Stimulated activated naive B cell treated with anti-CD40 and anti-IgM and Interleukin-4, amounts not matched to agents 10 μg/mL and 1 μg/mL and 100 μg/mL, for 72 hours (primary cell): ENCODE measurements at places on chromosomes 5 and 9.
A peak's percentile ranks its signal among the peaks of the same experiment; 100 is the strongest.

GRCh38 chr9:124257070-124257843, 492 bp upstream of the NEK6 start:
- H3K4me1 ChIP-seq, result peaks cover 91% of the 10 kb centered on the region
- peak overlapping the region; percentile 96 for H3K27ac ChIP-seq
- H3K36me3 ChIP-seq, result peaks cover 7% of the 10 kb centered on the region
- peak overlapping the region; percentile 92 for H3K4me3 ChIP-seq
- H3K27me3 ChIP-seq, result no peaks in the 10 kb centered on the region

DNA sequence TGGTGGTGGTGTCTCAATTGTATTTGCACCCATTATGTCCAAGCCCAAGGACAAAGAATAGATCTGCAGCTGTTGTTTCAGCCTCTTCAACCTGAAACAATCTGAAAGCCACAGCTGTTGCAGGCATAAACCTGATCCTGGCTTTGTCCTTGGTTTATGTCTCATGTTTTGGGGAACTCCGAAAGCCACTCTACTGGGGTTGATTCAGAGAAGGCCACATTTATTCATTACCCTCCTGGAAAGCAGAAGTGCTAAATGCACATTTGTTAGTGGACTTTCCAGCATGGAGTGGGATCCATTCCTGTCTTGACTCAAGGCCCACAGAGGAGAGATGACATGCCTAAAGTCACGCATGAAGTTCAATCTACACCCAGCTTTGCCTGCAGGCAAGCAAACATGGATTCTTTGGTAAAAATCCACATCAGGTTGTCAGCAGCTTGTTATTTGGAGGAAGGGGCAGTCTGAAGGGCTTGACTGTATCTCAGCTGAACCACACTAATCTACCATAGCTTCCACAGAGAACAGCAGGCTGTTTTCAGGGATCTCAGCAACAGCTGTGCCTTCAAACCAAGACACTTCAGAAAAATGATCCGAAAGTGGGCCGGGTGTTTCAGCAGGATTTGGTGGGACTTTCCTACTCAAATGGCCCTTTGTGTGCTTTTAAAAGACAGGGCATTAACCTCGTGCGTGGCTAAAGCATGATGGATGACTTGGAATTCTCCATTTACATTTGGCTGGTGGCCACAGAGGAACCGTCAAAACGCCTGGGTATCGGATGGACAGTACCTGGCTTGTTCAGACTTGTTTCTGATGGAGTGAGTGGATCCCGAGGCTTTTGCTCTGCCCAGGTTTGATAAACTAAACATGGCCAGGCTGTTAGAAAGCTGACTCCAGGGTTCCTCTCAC, 36.2 kb upstream of the ADAM19 start:
- no peaks in the 10 kb centered on the region for H3K36me3 ChIP-seq
- no peak overlapping the region for H3K4me3 ChIP-seq
- H3K27ac ChIP-seq, result peak overlapping the region; percentile 26
- peak; percentile 68 for DNase-seq

DNA sequence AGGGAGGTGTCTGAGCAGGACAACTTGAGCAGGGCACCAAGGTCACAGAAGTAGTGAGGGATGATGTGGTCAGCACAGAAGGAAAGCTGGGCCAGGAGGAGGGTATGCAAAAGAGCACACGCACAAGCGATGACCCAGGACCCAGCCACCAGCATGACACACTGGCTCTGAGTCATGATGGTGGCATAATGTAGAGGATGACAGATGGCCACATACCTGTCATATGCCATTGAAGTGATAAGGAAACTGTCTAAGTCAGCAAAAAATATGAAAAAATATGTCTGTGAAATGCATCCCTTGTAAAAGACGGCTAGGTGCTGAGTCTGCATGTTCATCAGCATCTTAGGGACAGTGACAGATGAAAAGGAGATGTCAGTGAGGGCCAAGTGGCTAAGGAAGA, 380 bp downstream of the OR1J1 start:
- H3K27me3 ChIP-seq, result peaks cover 29% of the 10 kb centered on the region
- no peak for DNase-seq
- no peaks in the 10 kb centered on the region for H3K36me3 ChIP-seq
- no peak overlapping the region for H3K27ac ChIP-seq

- peaks cover 69% of the 10 kb centered on the region for H3K4me1 ChIP-seq
- no peak overlapping the region for H3K4me3 ChIP-seq
- H3K27me3 ChIP-seq, result no peaks in the 10 kb centered on the region
- peaks cover 10% of the 10 kb centered on the region for H3K36me3 ChIP-seq
Measured at GRCh38 chr5:119302916-119303897, 52.6 kb upstream of the TNFAIP8 start.

GRCh38 chr5:121725450-121725849, 126.2 kb upstream of the FTMT start:
- no peak overlapping the region for H3K27ac ChIP-seq
- no peak overlapping the region for H3K4me3 ChIP-seq
- no peaks in the 10 kb centered on the region for H3K4me1 ChIP-seq
- no peak for DNase-seq
- no peaks in the 10 kb centered on the region for H3K36me3 ChIP-seq

DNA sequence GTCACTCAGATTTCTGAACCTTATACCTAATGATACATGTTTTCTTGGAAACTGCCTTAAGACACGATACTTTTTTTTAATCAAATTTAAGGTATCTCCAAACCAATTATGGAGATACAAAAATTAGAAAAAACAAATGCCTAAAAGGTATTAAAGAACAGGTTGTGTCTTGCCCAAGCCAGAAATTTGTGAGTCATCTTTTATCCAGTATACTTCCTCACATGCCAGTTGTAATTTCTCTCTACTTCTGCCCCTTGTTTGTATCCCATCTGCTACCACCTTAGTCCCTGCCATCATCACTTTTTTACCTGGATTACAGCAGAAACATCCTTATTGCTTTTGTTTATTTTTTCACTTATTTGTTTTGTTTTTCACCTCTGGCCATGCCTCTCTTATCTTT, 571.2 kb upstream of the DAB2 start:
- H3K27me3 ChIP-seq, result peaks cover 14% of the 10 kb centered on the region
- DNase-seq, result no peak
- H3K36me3 ChIP-seq, result no peaks in the 10 kb centered on the region
- H3K4me3 ChIP-seq, result no peak overlapping the region
- H3K27ac ChIP-seq, result no peak overlapping the region
- H3K4me1 ChIP-seq, result peaks cover 3% of the 10 kb centered on the region

DNA sequence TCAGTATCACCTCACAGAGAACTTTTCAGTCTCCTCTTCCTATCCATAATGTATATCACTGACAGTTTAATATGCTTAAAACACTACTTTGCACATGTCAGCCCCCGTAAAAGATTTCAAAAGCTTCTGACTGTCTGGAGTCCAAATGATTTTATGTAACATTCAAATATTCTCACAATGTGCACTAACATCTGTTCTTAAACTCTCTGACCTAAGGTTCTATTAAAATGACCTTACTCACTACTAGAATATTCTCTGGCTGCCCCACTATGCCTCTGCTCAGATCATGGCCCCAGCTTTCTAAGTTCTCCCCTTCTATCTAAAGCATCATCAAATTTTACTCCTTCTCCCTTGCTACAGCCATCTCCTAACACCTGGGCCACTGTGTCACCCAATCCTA, 52.5 kb downstream of the AP3B1 start:
- H3K27ac ChIP-seq, result no peak overlapping the region
- H3K27me3 ChIP-seq, result no peaks in the 10 kb centered on the region
- H3K36me3 ChIP-seq, result peaks cover 18% of the 10 kb centered on the region
- no peak overlapping the region for H3K4me3 ChIP-seq
- no peak for DNase-seq
- H3K4me1 ChIP-seq, result no peaks in the 10 kb centered on the region

DNA sequence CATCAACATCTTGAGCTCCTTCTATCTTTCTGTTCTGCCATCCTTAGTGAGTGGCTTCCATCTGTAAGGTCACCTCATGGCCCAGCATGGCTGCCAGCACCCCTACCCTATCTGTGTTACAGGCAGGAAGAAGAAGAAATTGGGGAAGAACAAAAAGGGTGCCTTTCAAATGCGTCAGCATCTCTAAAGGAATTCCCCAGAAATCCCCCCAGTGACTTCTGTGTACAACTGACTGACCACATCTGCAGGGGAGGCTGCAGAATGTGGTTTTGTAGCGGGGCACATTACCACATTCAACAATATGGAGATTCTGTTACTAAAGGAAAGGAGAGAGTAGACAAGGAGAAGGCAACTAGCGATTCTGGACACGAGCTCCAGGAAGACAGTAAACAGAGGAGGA, 40.1 kb downstream of the ALG2 start:
- peak; percentile 89 for DNase-seq
- peaks cover 8% of the 10 kb centered on the region for H3K36me3 ChIP-seq
- H3K4me3 ChIP-seq, result peak overlapping the region; percentile 58
- H3K27ac ChIP-seq, result peak overlapping the region; percentile 100

GRCh38 chr5:59792983-59793585, 100.4 kb downstream of the PDE4D start:
- H3K27ac ChIP-seq, result no peak overlapping the region
- H3K4me1 ChIP-seq, result peaks cover 54% of the 10 kb centered on the region
- DNase-seq, result no peak
- H3K36me3 ChIP-seq, result no peaks in the 10 kb centered on the region
- no peak overlapping the region for H3K4me3 ChIP-seq

DNA sequence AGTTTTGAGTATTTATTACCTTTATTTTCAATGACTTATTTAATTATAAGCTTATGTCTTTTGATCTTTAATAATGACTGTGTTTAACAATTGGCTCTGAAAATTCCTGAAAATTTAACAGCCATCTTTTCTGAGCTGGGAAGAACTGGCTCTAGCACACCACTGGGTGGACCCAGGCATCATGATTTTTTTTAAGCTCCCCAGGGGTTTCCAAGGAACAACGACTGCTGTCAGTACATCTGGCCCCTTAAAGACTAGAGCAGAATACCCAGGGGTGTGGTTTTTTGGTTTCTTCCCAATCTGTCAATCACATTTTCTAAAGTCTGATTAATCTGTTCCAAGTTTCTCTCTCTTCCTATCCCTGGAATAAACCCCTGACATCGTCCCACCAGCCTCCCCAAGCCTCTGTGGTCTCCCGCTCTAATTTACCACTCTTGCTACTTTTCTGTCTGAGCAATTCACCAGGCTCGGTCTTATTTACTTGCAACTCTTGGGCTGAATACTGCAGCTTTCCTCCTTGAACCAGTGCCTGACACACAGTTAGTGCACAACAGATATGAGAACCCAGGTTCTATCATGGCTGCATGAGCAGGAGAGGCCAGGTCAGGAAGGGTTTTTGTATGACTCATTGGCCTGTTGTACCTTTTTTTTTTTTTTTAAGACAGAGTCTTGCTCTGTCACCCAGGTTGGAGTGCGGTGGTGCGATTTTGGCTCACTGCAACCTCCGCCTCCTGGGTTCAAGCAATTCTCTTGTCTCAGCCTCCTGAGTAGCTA, 321.9 kb downstream of the ZSWIM6 start:
- no peaks in the 10 kb centered on the region for H3K36me3 ChIP-seq
- H3K4me1 ChIP-seq, result peaks cover 8% of the 10 kb centered on the region
- no peak for DNase-seq
- peaks cover 20% of the 10 kb centered on the region for H3K27me3 ChIP-seq
- H3K27ac ChIP-seq, result no peak overlapping the region

DNA sequence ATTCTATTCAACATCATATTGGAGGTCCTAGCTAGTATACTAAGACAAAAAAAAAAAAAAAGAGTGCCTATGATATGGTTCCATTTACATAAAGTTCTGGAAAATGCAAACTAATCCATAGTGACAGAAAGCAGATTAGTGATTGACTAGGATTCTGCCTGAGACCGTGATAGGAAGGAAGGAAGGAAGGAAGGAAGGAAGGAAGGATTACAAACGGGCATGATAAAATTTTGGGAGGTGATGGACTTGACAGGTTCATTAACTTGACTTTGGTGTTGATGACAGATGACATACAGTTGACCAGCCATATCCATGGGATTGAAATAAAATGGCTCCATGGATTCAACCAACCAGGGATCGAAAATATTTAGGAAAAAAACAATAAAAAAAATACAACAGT, 79.1 kb upstream of the MAN2A1 start:
- no peaks in the 10 kb centered on the region for H3K36me3 ChIP-seq
- no peak overlapping the region for H3K27ac ChIP-seq
- DNase-seq, result no peak
- H3K4me1 ChIP-seq, result no peaks in the 10 kb centered on the region

- H3K36me3 ChIP-seq, result peaks cover 37% of the 10 kb centered on the region
- H3K4me3 ChIP-seq, result no peak overlapping the region
- peaks cover 11% of the 10 kb centered on the region for H3K27me3 ChIP-seq
- no peak for DNase-seq
- H3K27ac ChIP-seq, result no peak overlapping the region
Measured at GRCh38 chr9:114476891-114477469, 28.3 kb downstream of the WHRN start.

DNA sequence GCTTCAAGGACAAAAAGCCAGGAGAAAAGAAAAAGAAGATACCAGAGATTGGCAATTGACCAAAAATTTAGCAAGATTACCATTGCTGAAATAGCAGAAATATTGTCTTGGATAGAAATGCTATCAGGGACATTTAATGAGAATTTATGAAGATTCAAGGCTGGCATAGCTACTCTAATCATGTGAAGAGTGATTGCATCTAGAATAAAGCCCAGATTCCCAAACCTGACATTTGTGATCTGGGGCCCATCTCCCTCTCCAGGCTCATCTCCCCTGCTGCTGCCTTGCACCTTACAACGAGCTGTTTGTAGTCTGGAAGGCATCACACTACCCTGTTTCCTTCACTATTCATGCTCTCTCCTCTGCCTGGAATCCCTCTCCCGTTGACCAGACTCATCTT, 114.5 kb downstream of the C9orf152 start:
- DNase-seq, result no peak
- H3K4me3 ChIP-seq, result no peak overlapping the region
- peak overlapping the region; percentile 26 for H3K27ac ChIP-seq
- peaks cover 92% of the 10 kb centered on the region for H3K4me1 ChIP-seq
- H3K36me3 ChIP-seq, result peaks cover 46% of the 10 kb centered on the region
- H3K27me3 ChIP-seq, result no peaks in the 10 kb centered on the region

- H3K4me1 ChIP-seq, result no peaks in the 10 kb centered on the region
- H3K4me3 ChIP-seq, result no peak overlapping the region
- H3K27ac ChIP-seq, result no peak overlapping the region
- no peaks in the 10 kb centered on the region for H3K27me3 ChIP-seq
- no peak for DNase-seq
Measured at GRCh38 chr9:30329431-30329830, 2055.0 kb upstream of the ACO1 start.

DNA sequence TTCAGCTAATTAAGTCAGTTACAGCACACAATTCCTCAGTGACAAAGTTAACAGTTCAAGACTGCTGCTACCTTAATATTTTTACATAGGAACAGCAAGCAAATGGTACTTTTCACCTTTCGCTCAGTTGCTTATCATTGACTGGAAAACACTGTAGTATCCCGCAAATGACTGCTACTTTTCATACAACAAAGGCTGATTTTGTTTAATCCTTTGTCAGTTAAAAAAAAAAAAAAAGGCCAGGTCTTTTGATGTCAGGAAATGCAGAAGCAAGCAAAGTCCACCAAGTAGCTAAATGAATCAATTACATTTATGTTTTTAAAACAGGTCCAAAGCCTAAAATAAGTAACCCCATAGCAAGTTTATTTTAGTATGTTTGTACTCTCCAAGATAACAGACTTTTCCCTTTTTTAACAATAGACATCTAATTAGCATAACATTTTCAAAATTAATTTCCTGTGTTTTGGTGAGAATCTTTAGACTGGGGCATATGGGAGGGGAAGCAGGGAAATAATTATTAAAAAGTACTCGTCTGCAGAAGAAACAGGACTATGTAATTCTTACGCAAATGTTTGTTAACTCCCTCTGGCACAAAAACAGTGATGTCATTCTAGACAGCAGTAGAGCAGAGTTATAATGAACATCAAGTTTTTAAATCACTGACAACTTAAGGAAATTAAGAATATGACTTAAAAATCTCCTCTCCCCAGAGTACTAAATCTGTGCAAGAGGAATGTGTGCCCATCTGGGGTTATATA, 9.6 kb downstream of the PFDN1 start:
- peaks cover 48% of the 10 kb centered on the region for H3K4me1 ChIP-seq
- H3K27me3 ChIP-seq, result no peaks in the 10 kb centered on the region
- no peak for DNase-seq
- H3K27ac ChIP-seq, result no peak overlapping the region
- no peak overlapping the region for H3K4me3 ChIP-seq
